T-helper 2 cell treated with Interferon-gamma antibody and Interleukin-4, amounts not matched to agents 5 μg/mL and 100 μg/mL, for 36 hours (primary cell): ENCODE measurements at places on chromosomes 16 and 17.
A peak's percentile ranks its signal among the peaks of the same experiment; 100 is the strongest.

DNA sequence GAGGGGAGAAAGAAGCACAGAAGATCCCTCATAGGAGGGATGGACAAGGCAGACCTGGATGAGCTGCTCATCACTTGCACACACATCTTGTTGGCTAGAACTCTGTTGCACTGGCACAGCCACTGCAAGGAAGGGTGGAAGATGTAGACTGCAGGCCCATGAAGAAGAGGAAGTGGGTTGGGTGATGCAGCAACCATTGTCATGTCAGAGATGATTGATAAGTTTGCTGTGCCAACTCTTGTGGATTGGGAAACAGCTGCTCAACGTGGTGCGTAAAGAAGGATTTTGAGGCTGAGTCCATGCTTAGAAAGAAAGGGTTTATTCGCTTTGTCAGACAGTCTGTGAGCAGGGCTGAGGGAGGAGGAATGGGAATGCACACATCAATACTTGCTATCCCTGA, 161.4 kb upstream of the MPHOSPH6 start:
- DNase-seq = no peak

DNA sequence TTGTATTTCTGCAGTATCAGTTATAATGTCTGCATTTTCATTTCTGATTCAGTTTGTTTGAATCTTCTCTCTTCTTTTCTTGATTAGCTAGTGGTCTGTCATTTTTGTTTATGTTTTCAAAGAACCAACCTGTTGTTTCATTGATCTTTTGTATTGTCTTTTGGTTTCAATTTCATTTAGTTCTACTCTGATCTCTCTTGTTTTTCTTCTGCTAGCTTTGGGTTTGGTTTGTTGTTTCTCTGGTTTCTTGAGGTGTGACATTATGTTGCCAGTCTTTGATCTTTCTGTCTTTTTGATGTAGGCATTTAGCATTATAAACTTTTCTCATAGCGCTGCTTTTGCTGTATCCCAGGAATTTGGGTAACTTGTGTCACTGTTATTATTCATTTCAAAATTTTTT, 107.2 kb downstream of the PHKB start:
- DNase-seq = no peak

- DNase-seq = no peak
Measured at GRCh38 chr16:28164140-28164539, 47.6 kb downstream of the XPO6 start.

GRCh38 chr17:72538901-72539352, 418.1 kb downstream of the SOX9 start:
- DNase-seq = no peak

GRCh38 chr17:77842528-77843147, 115.9 kb upstream of the TNRC6C start:
- peak; percentile 26 for DNase-seq

DNA sequence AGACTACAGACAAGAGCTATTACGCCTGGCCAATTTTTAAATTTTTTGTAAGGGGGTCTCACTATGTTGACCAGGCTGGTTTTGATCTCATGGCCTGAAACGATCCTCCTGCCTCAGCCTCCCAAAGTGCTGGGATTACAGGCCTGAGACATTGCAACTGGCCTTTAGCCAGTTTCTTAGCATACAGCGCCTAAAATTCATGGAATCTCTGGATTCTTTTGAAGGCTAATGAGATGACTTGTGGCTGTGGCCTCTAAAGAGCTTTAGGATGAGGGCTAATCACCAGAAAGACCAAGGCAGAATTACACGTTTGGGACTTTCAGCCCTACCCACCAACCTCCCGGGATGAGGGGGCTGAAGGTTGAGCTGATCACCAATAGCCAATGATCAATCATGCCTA, 34.6 kb downstream of the AKAP10 start:
- no peak for DNase-seq

GRCh38 chr17:2745317-2746037, 4.0 kb downstream of the CCDC92B start:
- no peak for DNase-seq

- no peak for DNase-seq
Measured at GRCh38 chr17:40509626-40510327, 8.4 kb upstream of the TNS4 start.
